ENCODE measurements at places on chromosomes 2 and 18. TPM values are rescaled to one million over a fixed set of nuclear protein-coding genes. Genes with fewer than 3 reads are reported as not detected.

DNA sequence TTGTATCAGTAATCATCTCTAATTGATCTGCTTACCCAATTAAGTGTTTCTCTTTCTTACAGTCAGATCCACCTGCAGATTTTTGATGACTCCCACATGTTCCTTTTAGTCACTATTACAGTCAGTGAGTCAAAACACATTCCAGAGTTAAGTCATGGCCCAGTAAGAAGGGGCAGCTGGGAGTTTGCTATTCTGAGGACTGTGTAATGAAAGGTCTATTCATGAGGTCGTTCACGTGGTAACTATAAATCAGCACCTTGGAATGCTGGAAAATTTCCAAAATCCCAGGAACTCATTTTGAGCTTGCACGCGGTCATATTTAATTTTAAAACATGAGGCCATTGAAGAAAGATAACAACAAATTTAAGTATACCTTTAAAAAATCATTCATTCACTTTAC lies 252.5 kb downstream of the XIRP2 start:
- no peak for DNase-seq
- no peaks in the 10 kb centered on the region for H3K27me3 ChIP-seq
- no peaks in the 10 kb centered on the region for H3K36me3 ChIP-seq
- no peak overlapping the region for H3K4me3 ChIP-seq

GRCh38 chr2:187345338-187345737 lies 102.7 kb downstream of the CALCRL start:
- H3K4me1 ChIP-seq: no peaks in the 10 kb centered on the region
- no peaks in the 10 kb centered on the region for H3K36me3 ChIP-seq
- no peak for DNase-seq
- H3K27me3 ChIP-seq: no peaks in the 10 kb centered on the region

GRCh38 chr18:62200121-62200914 lies 13.3 kb downstream of the RELCH start:
- H3K27me3 ChIP-seq: no peaks in the 10 kb centered on the region
- no peaks in the 10 kb centered on the region for H3K36me3 ChIP-seq
- no peak overlapping the region for H3K27ac ChIP-seq
- no peak for DNase-seq
- H3K4me3 ChIP-seq: no peak overlapping the region
- H3K4me1 ChIP-seq: no peaks in the 10 kb centered on the region

DNA sequence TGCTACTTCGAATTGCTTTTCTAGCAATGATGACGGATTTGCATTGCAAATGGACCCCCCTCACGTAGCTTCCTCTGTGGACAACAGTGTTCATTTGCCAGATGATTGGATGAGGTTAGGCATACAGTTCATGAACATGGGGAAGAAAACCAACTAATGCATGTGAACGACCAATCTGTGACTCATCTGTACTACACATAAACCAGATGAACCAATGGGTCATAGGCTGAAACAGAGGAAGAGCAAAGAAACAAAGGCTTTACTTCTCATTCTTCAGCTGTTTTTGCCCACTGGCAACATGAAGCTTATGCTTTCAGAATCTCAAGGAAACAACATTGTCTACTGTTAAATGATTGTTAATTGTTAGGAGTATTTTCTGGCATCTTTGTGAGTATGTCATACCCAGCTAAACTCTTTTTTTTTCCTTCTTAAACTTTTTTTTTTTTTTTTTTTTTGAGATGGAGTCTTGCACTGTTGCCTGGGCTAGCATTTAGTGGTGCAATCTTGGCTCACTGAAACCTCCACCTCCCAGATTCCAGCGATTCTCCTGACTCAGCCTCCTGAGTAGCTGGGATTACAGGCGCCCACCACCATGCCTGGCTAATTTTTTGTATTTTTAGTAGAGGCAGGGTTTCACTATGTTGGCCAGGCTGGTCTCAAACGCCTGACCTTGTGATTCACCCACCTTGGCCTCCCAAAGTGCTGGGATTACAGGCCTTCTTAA lies 35.5 kb downstream of the EFEMP1 start:
- peak overlapping the region; percentile 70 for H3K27ac ChIP-seq
- peaks cover 8% of the 10 kb centered on the region for H3K4me1 ChIP-seq
- DNase-seq: no peak
- H3K4me3 ChIP-seq: no peak overlapping the region

GRCh38 chr2:102301867-102302362 lies 9.4 kb upstream of the IL1RL1 start:
- DNase-seq: no peak
- no peak overlapping the region for H3K27ac ChIP-seq
- no peaks in the 10 kb centered on the region for H3K27me3 ChIP-seq
- H3K36me3 ChIP-seq: no peaks in the 10 kb centered on the region
- no peaks in the 10 kb centered on the region for H3K4me1 ChIP-seq
- no peak overlapping the region for H3K4me3 ChIP-seq

DNA sequence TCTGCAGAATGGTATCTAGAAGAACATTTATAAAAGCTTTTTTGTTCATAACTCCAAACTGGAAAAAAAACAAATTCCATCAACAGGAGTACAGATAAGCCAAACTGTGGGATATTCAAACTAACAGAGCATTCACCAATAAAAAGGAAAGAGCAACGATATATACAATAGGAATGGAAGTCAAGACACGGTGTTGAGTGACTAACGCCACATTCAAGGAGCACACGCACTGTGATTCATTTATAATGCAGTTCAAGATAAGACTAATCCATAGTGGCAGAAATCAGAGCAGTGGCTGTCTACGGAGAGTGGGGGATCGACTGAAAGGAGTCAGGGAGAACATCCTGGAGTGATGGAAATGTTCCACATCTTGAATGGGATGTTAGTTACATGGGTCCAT lies 70.7 kb downstream of the CABYR start:
- no peak overlapping the region for H3K4me3 ChIP-seq
- DNase-seq: no peak
- H3K27ac ChIP-seq: no peak overlapping the region

DNA sequence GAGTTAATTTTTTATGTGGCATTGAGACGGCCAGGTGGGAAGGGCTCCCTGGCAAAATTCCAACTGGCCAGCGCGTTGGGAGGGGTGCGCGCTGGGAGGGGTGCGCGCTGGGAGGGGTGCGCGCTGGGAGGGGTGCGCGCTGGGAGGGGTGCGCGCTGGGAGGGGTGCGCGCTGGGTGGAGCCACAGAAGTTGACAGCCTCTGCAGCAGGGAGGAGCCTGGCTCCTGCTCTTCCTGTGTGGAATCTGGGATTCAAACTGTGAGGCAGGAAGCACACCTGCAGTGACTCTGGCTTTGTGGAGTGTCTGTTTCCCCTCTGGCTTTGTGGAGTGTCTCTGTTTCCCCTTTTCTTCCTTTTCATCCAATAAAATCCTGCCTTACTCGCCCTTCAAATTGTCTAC lies 147.9 kb upstream of the CBLN2 start:
- DNase-seq: no peak
- H3K27ac ChIP-seq: no peak overlapping the region
- no peaks in the 10 kb centered on the region for H3K27me3 ChIP-seq
- H3K4me3 ChIP-seq: no peak overlapping the region
- no peaks in the 10 kb centered on the region for H3K4me1 ChIP-seq
- no peaks in the 10 kb centered on the region for H3K36me3 ChIP-seq

Gene MLPH
- 1.2 TPM for total RNA-seq
